Tibial nerve (tissue), 4 donors: ENCODE measurements at places on chromosomes 6 and 20.

DNA sequence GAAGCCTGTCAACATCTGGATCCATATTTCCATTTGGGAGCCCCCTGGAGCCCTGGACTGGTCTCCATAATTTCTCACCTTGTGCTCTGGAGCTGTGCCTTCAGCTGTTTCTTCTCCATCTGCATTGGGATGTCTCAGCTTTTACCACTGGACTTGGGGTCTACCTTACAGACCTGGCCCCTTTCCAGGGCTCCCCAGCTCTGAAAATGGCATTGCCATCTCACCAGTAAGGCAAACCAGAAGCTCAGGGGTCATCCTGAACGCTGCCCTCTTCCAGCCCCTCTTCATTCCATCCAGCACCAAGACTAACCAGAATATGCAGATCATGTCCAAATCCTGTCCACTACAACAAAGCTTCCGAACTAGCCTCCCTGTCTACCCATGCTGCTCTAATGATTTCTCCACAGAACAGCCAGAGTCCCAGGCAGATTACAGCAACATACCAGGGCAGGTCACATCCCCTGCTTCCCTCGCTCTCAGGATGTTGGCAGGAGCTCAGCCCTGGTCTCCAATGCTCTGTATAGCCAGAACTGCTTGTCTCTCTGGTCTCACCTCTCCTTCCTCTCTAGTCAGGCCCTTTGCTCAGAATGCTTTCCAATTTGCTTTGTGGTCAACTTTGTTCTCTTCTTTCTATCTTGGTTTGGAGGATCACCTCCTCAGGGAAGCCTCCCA, 17.7 kb upstream of the NNAT start:
- no peak for DNase-seq
- no peaks in the 10 kb centered on the region for H3K4me1 ChIP-seq
- no peaks in the 10 kb centered on the region for H3K36me3 ChIP-seq
- H3K27me3 ChIP-seq: no peaks in the 10 kb centered on the region

- H3K4me3 ChIP-seq: no peak overlapping the region
- H3K27ac ChIP-seq: no peak overlapping the region
- no peaks in the 10 kb centered on the region for H3K4me1 ChIP-seq
- H3K36me3 ChIP-seq: no peaks in the 10 kb centered on the region
- DNase-seq: no peak
- no peaks in the 10 kb centered on the region for H3K27me3 ChIP-seq
Measured at GRCh38 chr20:52411611-52412010, 220.0 kb upstream of the ZFP64 start.

GRCh38 chr6:6646384-6646783, 57.9 kb downstream of the LY86 start:
- no peaks in the 10 kb centered on the region for H3K36me3 ChIP-seq
- H3K27me3 ChIP-seq: no peaks in the 10 kb centered on the region
- no peak for DNase-seq

DNA sequence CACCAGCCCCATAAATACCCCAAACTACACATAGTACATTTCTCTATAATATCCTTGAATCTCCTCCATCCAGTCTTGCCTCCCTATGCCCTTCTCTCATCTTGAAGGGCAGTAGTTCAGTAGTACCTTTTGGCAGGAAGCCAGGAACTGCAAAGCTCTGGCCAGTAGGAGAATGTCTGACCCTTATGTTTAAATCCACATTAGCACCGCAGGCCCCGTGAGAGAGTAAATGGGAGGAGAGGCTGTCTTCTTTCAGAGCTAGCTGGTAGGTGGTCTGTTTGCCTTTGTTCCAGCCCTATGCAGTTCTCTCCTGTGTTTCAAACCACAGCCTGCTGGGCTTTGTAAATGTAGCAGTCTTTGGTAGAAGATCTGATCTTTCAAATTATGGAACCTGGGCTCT, 690.7 kb downstream of the DOK5 start:
- DNase-seq: no peak
- no peak overlapping the region for H3K27ac ChIP-seq
- H3K27me3 ChIP-seq: no peaks in the 10 kb centered on the region
- no peaks in the 10 kb centered on the region for H3K4me1 ChIP-seq
- H3K4me3 ChIP-seq: no peak overlapping the region
- H3K36me3 ChIP-seq: no peaks in the 10 kb centered on the region

GRCh38 chr6:130138116-130138908, 84.4 kb downstream of the SAMD3 start:
- no peaks in the 10 kb centered on the region for H3K4me1 ChIP-seq
- H3K4me3 ChIP-seq: no peak overlapping the region
- H3K27me3 ChIP-seq: no peaks in the 10 kb centered on the region
- H3K36me3 ChIP-seq: no peaks in the 10 kb centered on the region
- no peak overlapping the region for H3K27ac ChIP-seq

DNA sequence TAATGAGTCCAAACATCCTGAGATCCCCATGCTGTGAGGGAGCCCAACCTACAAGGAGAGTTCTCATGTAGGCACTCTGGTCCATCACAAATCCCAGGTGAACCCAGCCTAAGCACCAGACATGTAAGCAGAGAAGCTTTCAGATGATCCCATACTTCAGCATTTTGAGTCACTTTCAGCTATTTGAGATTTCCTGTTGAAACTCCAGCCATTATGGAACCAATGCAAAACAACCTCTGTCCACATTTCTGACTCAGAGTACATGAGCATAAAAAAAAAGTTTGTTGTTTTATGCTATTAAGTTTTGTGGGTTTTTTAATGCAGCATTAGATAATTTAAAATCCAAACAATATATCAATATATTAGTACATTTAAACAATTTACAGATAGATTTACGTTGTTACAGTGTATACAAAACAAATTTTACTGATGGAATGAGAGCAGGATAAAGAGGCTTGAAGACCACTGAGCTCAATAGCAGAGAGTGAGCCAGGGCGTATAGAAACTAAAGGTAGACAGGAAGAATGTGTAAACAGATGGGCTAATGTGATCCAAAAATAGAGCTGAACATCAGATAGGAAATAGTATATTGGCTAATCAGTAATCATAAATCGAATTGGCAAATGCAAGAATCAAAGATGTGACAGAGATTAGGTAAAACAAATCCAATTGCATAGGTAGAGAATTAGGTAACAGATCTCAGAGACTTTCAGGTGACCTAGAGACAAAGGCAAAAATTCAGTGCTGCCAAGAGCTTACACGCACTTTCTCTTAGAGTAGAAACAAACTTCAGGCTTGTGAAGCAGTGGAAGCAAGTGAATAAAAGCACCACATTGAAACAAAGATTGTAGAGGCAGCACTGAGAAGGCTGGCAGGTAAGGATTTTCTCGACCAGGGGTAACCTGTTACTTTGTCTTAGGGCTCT, 36.2 kb upstream of the PLCB1 start:
- H3K4me1 ChIP-seq: no peaks in the 10 kb centered on the region
- H3K36me3 ChIP-seq: no peaks in the 10 kb centered on the region
- H3K27ac ChIP-seq: no peak overlapping the region
- DNase-seq: no peak
- no peak overlapping the region for H3K4me3 ChIP-seq
- no peaks in the 10 kb centered on the region for H3K27me3 ChIP-seq

DNA sequence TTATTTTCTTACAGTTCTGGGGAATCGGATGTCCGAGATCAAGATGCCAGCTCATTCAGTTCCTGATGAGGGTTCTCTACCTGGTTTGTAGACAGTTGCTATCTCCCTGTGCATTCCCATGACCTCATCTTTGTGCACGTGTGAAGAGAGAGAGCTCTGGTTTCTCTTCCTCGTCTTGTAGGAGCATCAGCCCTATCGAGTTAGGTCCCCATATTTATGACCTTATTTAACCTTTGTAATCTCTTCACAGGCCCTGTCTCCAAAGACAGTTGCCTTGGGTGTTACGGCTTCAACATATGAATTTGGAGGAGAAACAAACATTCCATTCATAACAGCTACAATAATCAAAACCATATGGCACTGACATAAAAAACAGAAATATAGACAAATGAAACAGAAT, 455.3 kb downstream of the HACE1 start:
- H3K27ac ChIP-seq: no peak overlapping the region
- DNase-seq: no peak
- no peak overlapping the region for H3K4me3 ChIP-seq
- no peaks in the 10 kb centered on the region for H3K4me1 ChIP-seq
- no peaks in the 10 kb centered on the region for H3K36me3 ChIP-seq

GRCh38 chr6:40807484-40807883, 220.3 kb upstream of the LRFN2 start:
- no peak for DNase-seq
- no peak overlapping the region for H3K27ac ChIP-seq
- H3K27me3 ChIP-seq: no peaks in the 10 kb centered on the region
- H3K4me1 ChIP-seq: no peaks in the 10 kb centered on the region
- no peaks in the 10 kb centered on the region for H3K36me3 ChIP-seq
- no peak overlapping the region for H3K4me3 ChIP-seq

DNA sequence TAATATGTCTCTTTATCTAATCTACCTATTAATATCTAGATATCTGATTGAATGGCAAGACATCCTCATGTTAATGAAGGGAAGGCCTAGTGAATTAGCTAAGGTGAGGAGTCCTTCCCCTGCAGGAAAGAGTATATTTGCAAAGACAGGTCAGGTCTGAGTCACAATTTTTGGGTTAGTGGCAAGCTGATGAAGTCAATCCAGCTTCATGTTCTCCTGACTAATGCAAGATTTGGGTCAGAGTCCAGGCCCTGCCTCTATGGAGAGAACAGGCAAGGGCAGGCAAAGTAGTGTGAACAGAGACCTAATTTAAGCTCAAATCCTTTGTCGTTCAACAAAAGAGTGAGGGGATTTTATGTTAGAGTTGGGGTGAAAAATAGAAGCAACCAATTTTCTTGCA, 496.7 kb downstream of the BMP2 start:
- no peaks in the 10 kb centered on the region for H3K27me3 ChIP-seq
- no peak overlapping the region for H3K27ac ChIP-seq
- no peak overlapping the region for H3K4me3 ChIP-seq
- no peaks in the 10 kb centered on the region for H3K4me1 ChIP-seq
- DNase-seq: no peak

DNA sequence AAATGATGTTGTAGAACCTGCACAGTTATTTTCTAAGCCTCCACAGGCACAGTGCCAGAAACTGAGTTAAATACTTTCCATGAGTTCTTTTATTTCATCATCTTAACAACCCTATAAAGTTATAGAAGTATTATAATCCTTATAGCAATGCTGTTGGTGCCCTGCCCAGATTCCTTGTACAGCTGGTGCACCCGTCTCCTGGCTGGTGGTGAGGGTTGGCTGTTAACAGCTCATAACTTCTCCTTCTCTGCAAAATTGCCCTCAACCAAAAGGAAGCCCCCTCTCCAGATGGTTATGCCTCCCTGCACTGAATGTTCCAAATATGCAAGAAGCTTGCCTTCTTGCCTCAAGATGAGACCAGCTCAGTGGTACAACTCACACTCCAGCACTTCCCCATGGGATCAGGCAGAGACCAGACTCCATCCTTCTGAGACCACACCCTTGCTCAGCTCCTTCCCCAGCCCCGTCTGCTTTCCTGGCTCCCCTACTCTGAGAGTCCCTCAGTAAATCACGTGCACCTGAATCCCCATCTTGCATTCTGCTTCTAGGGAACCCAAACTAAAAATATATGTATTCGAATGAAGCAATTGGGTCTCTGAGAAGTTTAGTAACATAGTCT, 304.4 kb upstream of the PLCB4 start:
- no peak overlapping the region for H3K4me3 ChIP-seq
- no peaks in the 10 kb centered on the region for H3K27me3 ChIP-seq
- DNase-seq: no peak
- no peak overlapping the region for H3K27ac ChIP-seq
- no peaks in the 10 kb centered on the region for H3K36me3 ChIP-seq
- no peaks in the 10 kb centered on the region for H3K4me1 ChIP-seq

DNA sequence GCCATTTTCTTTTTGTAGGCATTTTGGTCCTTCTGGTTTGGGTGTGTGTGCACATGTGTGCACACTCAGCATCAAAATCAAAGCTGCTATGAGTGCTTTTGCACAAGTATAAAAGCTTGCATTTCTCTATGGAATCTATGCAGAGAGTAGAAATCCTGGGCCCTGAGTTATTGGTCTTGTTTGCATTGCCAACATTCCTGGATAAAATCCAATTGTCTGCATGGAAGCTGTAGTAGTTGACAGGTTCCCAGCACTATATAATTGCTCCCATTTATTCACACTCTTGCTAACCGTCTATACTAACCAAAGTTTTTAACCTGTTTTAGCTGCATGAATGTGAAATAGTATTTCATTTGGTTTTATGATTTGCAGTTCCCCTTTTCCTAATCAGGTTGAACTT, 277.0 kb downstream of the FOXA2 start:
- no peaks in the 10 kb centered on the region for H3K27me3 ChIP-seq
- no peak overlapping the region for H3K27ac ChIP-seq
- H3K4me1 ChIP-seq: no peaks in the 10 kb centered on the region
- no peaks in the 10 kb centered on the region for H3K36me3 ChIP-seq
- DNase-seq: no peak

DNA sequence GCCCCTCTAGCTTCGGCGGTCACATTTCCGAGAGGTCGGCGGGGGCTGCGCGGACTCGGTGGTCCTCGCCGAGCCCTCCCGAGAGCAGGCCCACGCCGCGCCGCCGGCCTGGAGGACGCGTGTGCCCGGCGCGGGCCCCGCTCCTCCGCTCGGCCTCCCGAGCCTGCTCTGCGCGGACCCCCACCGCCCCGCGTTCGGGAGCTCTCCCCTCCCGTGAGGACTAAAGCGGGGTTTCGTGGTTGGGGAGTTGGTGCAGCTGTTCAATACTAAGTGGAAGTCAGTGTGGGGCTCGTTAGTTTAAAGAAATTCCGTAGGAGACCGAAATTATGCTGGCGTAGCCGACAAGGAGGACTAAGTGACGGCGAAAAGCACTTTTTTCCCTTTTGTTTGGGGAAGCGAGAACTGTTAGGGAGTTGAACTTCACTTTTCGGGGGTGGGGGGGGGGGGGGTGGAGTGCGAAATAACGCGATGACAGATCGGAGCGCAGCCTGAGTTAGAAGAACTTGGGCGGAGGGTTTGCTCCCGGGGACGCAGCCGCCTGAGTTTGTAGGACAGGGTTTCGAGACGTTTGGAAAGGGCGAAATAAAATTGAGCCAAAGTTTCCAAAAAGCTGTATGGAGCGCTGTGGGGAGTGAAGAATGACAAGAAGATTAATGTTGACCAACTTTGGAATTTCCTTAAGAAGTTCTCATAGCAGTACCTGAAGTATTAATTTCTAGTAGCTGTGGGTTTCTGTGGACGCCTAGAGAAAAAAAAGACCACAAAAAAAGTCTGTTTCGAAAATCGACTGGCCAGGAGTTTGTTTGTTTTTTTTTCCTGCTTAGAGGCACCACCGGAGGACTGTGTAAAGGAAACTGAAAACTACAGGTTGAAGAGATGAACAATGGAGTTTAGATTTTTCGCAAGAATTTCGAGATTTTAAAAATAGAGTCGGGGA, 1.4 kb downstream of the QKI start:
- peak overlapping the region; percentile 99 for H3K27ac ChIP-seq
- DNase-seq: no peak
- peak overlapping the region; percentile 99 for H3K4me3 ChIP-seq
- no peaks in the 10 kb centered on the region for H3K27me3 ChIP-seq
- peaks cover 14% of the 10 kb centered on the region for H3K4me1 ChIP-seq

- H3K4me3 ChIP-seq: no peak overlapping the region
- H3K27ac ChIP-seq: no peak overlapping the region
- H3K4me1 ChIP-seq: peaks cover 2% of the 10 kb centered on the region
Measured at GRCh38 chr6:24640166-24640565, 5.8 kb downstream of the KIAA0319 start.

GRCh38 chr6:106360989-106361430, 493 bp downstream of the CRYBG1 start:
- peaks cover 16% of the 10 kb centered on the region for H3K4me1 ChIP-seq
- H3K27ac ChIP-seq: no peak overlapping the region
- no peaks in the 10 kb centered on the region for H3K36me3 ChIP-seq
- no peaks in the 10 kb centered on the region for H3K27me3 ChIP-seq
- H3K4me3 ChIP-seq: peak overlapping the region; percentile 46
